SK-MEL-5 (cell line): ENCODE measurements at places on chromosomes 2 and 18. TPM values are rescaled to one million over a fixed set of nuclear protein-coding genes. Genes with fewer than 3 reads are reported as not detected.

- no peak for DNase-seq
Measured at GRCh38 chr2:189583227-189584198, 2.9 kb upstream of the SLC40A1 start.

DNA sequence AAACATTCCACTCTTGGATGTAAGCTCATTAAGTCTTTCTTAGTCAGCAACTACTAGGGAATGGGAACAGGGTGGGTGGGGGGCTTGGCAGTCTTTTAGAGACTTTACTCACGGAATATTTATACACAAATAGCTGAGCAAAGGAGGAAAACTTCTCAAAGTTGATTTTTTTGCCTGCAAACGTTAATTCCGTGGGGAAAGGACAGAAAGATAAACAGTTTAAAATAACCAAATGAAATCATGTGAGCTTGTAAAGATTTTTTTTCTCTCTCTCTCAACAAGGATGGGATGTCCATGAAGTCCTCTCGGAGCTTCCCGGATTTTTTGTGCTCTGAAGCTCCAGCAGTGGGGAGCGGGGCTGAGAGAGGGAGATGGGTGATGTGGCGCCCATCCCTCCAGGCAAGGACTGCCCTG is 32.2 kb upstream of the MAT2A start:
- DNase-seq: no peak

CNRIP1 gene
- 28.4 and 34.9 TPM in 2 replicates for total RNA-seq

SLC19A3 gene
- 1.4 and 1.6 TPM in 2 replicates for total RNA-seq

GRCh38 chr2:197419438-197419837 is 15.4 kb downstream of the SF3B1 start:
- DNase-seq: no peak

DNA sequence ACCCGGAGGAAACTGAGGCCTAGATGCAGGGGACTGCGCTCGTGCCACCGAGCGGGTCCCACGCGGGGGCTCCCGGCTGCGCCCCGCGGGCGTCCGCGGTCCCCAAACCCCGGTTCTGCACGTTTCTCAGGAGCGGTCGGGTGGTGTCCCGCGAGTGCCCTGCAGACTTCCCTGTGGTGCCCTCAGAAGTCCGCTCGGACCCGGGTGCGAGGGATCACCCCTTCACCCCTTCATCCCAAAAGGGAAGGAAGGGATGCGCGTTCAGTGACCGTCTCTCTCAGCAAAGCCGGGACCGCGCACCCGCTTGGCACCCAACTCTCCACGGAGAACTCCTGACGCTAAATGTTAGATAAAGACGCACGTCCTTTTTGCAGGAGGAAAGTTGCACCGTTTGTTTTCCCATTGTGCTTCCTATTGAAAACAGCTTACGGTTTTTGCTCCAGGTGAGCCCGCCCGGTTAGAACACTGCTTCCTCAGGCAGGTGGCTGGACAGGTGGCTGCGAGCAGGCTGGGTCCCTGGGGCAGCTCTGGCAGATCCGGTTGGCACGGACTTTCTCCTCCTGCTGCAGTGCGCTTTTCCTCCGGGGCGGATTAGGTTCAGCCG is 779 bp downstream of the DGKD start:
- no peak for DNase-seq

GRCh38 chr2:136582628-136583205 is 182.6 kb upstream of the THSD7B start:
- DNase-seq: no peak

DNA sequence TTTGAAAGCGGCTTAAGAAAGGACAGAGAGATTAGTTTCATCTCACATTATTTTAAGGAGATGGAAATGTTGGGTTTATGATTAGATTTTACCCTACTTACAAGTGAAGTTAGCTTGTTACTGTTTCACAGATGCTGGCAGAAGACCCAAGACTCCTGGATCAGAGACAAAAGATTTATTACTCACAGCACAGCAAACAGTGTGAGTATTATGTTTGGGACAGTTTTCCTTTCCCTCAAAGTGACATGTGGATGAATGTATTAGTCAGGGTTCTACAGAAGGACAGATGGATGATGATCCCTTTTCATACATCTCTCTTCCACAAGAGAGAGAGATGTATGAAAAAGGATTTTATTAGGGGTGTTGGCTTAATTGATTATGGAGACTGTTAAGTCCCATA is 281.8 kb upstream of the CDH2 start:
- DNase-seq: no peak
